ENCODE measurements at places on chromosomes 5 and 9. TPM values are rescaled to one million over a fixed set of nuclear protein-coding genes. Genes with fewer than 3 reads are reported as not detected.

Gene CDKN2B-AS1
- not detected for total RNA-seq

- DNase-seq, result no peak
Measured at GRCh38 chr5:117942861-117943519, 1045.4 kb downstream of the DTWD2 start.

Gene HAND1
- total RNA-seq, result 28.0 TPM

GRCh38 chr9:117548556-117548955 is 133.7 kb upstream of the ASTN2 start:
- no peak for DNase-seq

Gene STK32A
- 0.73 TPM for total RNA-seq
